SJSA1 (cell line): ENCODE measurements at places on chromosomes 12 and 14. TPM values are rescaled to one million over a fixed set of nuclear protein-coding genes. Genes with fewer than 3 reads are reported as not detected.

CRACR2A gene
- 0.19 and 1.1 TPM in 2 replicates for total RNA-seq

HSPA2 gene
- 6.8 and 15.0 TPM in 2 replicates for total RNA-seq

SYNDIG1L gene
- total RNA-seq: not detected in 2 replicates

GRCh38 chr14:92737206-92737605 is 11.2 kb downstream of the LGMN start:
- no peak for DNase-seq

ANO2 gene
- not detected in 2 replicates for total RNA-seq

DNA sequence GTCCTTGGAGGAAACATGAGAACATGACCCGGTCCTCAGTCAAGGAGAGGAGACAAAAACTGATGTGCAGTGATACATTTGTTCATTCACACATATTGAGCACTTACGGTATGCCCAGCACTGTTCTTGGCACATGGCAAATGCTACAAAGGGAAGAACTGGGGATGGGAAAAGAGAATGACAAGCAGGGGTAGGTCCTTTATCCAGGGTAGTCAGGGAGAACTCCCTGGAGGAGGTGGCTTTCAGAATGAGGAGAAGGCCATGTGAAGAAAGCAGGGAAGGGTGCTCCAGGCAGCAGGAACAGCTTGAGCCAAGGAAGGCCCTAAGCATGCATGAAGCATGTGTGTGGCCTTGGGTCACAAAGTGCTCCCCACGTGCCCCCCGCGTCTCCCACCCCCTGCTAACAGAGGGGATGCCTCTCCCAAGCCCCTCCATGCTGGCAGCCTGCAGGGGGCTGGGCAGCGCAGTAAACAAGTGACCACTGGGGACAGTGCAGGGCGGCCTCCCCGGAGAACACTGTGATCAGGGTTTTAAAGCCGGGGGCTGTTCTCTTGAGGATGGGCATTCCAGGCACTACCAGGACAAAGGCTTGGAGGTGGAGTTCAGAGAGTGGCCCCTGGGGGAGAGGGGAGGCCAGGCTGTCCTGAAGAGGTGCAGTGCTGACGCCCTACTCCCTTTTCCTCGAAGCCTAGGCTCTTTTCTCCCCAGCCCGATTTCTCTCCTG is 71.0 kb downstream of the PHETA1 start:
- no peak for DNase-seq

CD69 gene
- 0.13 and 0.25 TPM in 2 replicates for total RNA-seq

GRCh38 chr12:82517808-82518207 is 159.5 kb downstream of the METTL25 start:
- no peak for DNase-seq

DNA sequence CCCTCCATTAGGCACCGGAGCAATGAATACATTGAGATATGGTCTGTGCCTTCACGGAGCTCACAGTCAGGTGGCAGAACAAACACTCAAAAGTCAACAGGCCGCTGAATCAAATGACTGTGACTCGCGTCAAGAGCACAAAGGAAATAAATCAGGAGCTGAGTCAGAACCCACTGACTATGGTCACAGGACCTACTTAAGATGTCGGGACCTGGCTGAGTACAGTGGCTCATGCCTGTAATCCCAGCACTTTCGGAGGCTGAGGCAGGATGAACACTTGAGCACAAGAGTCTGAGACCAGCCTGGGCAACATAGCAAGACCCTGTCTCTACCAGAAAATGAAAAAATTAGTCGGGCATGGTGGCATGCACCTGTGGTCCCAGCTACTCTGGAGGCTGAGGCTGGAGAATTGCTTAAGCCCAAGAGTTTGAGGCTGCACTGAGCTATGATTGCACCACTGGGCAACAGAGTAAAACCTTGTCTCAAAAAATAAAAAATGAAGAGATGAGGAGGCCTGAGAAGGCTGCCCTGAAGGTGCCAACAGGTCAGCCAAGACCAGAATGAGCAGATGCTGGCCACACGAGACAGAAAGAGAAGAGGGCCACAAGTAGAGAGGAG is 19.9 kb downstream of the TMEM233 start:
- DNase-seq: no peak

DNA sequence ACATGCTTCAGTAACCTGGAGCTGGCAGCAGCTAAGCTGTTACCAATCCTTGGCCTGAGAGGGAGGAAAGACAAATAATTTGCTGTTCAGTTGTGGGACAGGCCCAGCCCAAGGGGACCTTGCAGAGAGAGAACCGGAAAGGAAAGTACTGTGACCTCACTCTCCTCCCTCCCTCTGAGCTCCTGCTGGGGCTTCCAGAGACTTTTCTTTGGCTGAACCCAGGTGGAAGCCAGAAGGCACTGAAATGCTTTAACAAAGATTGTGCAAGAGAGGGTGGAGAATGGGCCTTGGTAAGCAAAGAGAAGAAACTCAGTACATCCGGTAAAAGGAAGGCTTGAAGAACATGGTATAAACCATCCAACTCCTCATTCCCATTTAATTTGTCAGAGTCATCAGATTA is 457.1 kb downstream of the GLT1D1 start:
- DNase-seq: no peak

GRCh38 chr14:105316968-105317510 is 2.5 kb downstream of the PACS2 start:
- DNase-seq: no peak

DNA sequence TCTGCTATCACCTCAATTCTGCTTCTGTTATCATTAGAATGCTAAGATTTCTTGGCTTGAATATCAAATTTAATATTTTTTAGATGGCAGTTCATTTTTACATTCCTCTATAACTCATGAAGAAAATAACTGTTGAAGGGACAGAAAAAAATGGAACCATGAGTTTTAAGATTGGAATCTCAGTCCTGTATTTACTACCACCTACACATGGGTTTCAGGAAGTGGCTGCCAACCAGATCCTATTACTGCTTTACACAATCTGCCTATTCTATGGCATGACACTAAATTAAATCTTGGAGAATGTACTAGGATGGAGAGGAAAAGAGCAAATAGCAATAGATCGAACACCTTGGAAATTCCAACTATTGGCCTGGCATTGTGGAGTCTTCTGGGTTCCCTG is 140.8 kb downstream of the DUSP6 start:
- no peak for DNase-seq
